ENCODE measurements at places on chromosomes 4 and X. TPM values are rescaled to one million over a fixed set of nuclear protein-coding genes. Genes with fewer than 3 reads are reported as not detected.

The PDE5A gene
- 50.1 TPM for total RNA-seq

DNA sequence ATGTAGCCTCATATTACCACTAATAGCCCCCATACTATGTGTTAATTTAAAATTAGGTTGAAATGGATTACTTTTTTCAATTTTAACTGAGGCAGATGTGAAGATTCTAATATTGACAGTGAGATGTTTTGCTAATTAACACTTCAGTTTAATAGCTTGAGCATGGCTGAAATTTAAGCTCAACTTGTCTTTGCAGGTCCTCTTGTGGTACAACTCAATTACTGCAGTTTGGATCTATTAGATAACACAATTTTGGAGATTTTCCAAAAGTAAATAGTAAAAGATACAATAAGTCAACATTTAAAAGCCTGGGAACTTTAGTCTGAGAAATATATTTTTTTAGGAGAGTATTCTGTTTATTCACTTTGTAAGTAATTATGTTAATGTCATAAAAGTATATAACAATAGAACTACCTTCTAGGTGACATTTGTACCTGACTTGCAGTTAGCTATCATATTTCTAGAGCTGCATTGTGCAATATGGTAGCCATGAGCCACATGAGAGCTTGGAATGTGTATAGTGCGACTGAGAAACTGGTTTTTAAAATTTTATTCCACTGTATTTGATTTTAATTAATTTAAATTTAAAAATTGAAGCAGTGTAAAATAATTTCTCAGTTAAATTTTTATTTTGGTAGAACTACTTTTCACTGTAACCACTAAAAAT lies 73.1 kb upstream of the FMR1 start:
- H3K36me3 ChIP-seq: no peaks in the 10 kb centered on the region
- H3K4me3 ChIP-seq: no peak overlapping the region

DNA sequence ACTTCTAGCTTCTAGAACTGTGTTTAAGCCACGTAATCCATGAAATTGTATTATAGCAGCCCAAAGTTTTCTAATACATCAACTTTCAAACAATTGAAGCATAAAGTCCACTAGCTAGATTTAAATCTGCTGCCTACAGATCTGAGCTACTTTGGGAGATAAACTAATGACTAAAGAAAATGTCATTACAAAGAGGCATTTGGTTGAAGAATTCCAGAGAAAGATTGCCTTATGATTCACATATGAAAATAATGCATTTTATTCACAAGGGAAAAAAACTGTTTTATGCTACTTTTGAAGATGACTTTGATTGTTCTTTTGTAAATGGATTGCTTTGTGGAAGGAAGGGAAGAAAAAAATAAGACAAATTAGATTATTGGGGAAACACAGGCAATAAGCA lies 124.1 kb upstream of the SLIT2 start:
- DNase-seq: no peak
- H3K36me3 ChIP-seq: no peaks in the 10 kb centered on the region
- no peaks in the 10 kb centered on the region for H3K27me3 ChIP-seq
- H3K4me3 ChIP-seq: no peak overlapping the region
- no peaks in the 10 kb centered on the region for H3K4me1 ChIP-seq

- no peak overlapping the region for H3K27ac ChIP-seq
- H3K36me3 ChIP-seq: no peaks in the 10 kb centered on the region
- no peaks in the 10 kb centered on the region for H3K4me1 ChIP-seq
Measured at GRCh38 chr4:23441530-23442069, 448.2 kb downstream of the PPARGC1A start.

- DNase-seq: no peak
- no peaks in the 10 kb centered on the region for H3K4me1 ChIP-seq
- no peaks in the 10 kb centered on the region for H3K27me3 ChIP-seq
- no peak overlapping the region for H3K27ac ChIP-seq
- H3K36me3 ChIP-seq: peaks cover 6% of the 10 kb centered on the region
- H3K4me3 ChIP-seq: no peak overlapping the region
Measured at GRCh38 chrX:119638725-119639471, 32.7 kb upstream of the NKRF start.

- no peaks in the 10 kb centered on the region for H3K27me3 ChIP-seq
- peaks cover 16% of the 10 kb centered on the region for H3K4me1 ChIP-seq
- DNase-seq: no peak
- H3K36me3 ChIP-seq: no peaks in the 10 kb centered on the region
- no peak overlapping the region for H3K4me3 ChIP-seq
- no peak overlapping the region for H3K27ac ChIP-seq
Measured at GRCh38 chrX:65587616-65588526, 53.3 kb upstream of the LAS1L start.

DNA sequence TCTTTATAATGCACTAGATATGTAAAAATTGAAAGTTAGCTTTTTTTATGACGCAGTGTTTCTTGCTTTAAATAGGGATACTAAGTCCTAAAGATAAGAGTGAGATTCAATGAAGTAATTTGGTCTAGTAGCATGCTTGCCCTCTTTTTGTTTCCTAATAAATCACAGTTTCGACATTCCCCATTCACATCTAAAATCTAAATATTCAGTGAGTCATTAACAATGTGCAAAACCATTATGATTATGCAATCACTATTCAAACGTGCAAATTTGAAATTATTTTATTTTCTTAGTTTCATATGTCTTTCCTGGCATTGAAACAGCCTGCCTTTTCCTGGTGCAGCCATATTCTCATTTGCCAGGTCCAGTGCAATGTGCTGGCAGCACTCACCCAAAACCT lies 1350.5 kb upstream of the PABPC4L start:
- H3K4me1 ChIP-seq: no peaks in the 10 kb centered on the region
- no peak for DNase-seq
- H3K36me3 ChIP-seq: no peaks in the 10 kb centered on the region
- no peak overlapping the region for H3K27ac ChIP-seq

GRCh38 chr4:122458625-122459024 lies 2.1 kb upstream of the IL2 start:
- H3K4me3 ChIP-seq: no peak overlapping the region
- no peaks in the 10 kb centered on the region for H3K27me3 ChIP-seq
- DNase-seq: peak; percentile 43
- H3K4me1 ChIP-seq: no peaks in the 10 kb centered on the region
- H3K36me3 ChIP-seq: no peaks in the 10 kb centered on the region

The RRH gene
- total RNA-seq: 0.44 TPM

DNA sequence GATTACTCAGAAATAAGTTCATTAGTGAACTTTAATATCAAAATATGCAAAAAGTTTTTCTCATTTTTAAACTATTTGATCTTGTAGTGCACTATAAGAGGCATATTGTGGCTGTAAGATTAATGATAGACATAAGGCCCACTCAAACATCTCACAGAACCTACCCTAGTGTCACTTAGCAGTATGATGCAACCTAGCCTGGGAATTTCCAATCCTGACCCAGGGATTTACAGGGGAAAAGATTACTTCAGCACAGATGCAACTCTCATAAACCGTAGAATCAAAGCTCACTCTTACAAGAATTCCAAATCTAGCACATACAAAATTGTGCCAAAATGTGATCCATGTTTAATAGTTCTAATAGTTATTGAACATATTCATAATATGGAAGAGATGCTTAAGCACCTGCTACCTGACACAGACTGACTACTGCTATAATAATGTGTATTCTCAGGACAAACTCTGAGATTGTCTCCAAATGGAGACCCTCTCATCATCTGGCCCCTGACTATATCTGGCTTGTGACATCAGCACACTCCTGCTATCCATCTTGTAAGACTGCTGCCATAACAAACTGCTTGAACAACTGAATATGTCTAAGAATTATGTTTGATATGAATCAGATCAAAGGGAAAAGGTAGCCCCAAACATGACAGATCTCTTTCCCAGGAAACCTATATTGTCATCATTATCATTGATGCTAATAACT lies 271.9 kb downstream of the PABPC4L start:
- no peak overlapping the region for H3K4me3 ChIP-seq
- H3K27ac ChIP-seq: no peak overlapping the region
- H3K4me1 ChIP-seq: no peaks in the 10 kb centered on the region
- H3K27me3 ChIP-seq: no peaks in the 10 kb centered on the region

The SHROOM2 gene
- total RNA-seq: 27.4 TPM

- H3K4me3 ChIP-seq: peak overlapping the region; percentile 52
- no peaks in the 10 kb centered on the region for H3K27me3 ChIP-seq
- H3K27ac ChIP-seq: no peak overlapping the region
- H3K36me3 ChIP-seq: no peaks in the 10 kb centered on the region
Measured at GRCh38 chr4:52657618-52658501, 1.2 kb downstream of the USP46 start.

DNA sequence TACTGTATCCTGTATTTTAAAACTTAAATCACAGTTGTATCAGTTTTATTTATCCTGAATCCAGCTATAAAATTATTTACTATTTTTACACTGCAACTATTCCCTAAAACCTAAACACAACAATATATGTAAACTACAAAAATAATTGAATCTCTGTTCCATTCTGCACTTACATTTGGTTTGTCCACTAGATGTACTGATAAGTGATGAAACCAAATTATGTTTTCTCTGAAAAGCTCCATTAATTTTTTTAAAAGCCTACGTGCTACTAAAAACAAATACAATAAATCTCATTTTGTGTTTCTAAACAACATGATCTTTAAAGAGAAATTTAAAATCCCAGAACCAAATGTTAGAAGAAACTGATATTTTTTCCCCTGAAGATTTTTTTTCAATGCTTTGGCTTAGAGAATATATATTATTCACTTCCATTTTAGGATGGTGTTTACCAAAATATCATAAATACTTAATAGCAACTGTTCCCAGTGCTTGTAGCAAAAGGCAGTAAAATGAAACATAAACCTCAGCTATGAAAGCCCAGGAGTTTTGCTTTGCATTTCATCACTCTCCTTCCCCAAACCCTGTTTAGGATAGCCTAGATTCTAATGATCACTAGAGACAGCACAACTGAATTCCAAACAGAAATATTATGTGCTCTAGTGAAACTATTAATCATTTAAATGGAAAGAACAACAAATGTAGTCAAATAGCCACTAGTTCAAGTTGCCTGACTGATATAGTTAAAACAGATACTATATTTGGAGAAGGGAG lies 19.7 kb downstream of the ANTXR2 start:
- H3K27me3 ChIP-seq: no peaks in the 10 kb centered on the region
- no peaks in the 10 kb centered on the region for H3K36me3 ChIP-seq
- no peak overlapping the region for H3K4me3 ChIP-seq

- H3K27me3 ChIP-seq: no peaks in the 10 kb centered on the region
- peaks cover 9% of the 10 kb centered on the region for H3K4me1 ChIP-seq
- no peak for DNase-seq
- H3K36me3 ChIP-seq: no peaks in the 10 kb centered on the region
- no peak overlapping the region for H3K4me3 ChIP-seq
- H3K27ac ChIP-seq: no peak overlapping the region
Measured at GRCh38 chrX:2654436-2655340, 36.4 kb upstream of the CD99 start.

The SHISA3 gene
- 0.99 TPM for total RNA-seq

GRCh38 chrX:72609313-72609712 lies 36.7 kb upstream of the HDAC8 start:
- H3K27me3 ChIP-seq: peaks cover 6% of the 10 kb centered on the region
- DNase-seq: no peak
- H3K27ac ChIP-seq: no peak overlapping the region
- H3K36me3 ChIP-seq: no peaks in the 10 kb centered on the region
- H3K4me3 ChIP-seq: no peak overlapping the region

The SH3RF1 gene
- 17.1 TPM for total RNA-seq

The ATOH1 gene
- 0.77 TPM for total RNA-seq

- H3K27ac ChIP-seq: no peak overlapping the region
- H3K4me3 ChIP-seq: no peak overlapping the region
- no peaks in the 10 kb centered on the region for H3K36me3 ChIP-seq
- no peaks in the 10 kb centered on the region for H3K27me3 ChIP-seq
Measured at GRCh38 chr4:23728971-23729370, 160.9 kb downstream of the PPARGC1A start.

GRCh38 chr4:121885115-121885514 lies 14.8 kb upstream of the BBS7 start:
- no peak for DNase-seq
- H3K4me3 ChIP-seq: no peak overlapping the region
- H3K27me3 ChIP-seq: no peaks in the 10 kb centered on the region

DNA sequence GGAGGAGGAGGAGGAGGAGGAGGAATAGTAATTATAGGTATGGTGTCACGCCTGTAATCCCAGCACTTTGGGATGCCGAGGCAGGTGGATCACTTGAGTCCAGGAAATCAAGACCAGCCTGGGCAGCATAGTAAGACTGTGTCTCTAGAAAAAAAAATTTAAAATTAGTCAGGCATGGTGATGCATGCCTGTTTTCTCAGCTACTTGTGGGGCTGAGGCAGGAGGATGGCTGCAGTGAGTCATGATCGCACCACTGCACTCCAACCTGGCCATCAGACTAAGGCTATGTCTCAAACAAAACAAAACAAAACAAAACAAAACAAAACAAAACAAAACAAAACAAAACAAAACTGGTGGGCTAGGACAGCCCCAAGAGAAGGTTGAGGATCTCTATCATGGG lies 3.0 kb downstream of the STARD8 start:
- H3K27ac ChIP-seq: no peak overlapping the region
- H3K4me3 ChIP-seq: no peak overlapping the region
- H3K27me3 ChIP-seq: peaks cover 3% of the 10 kb centered on the region
- H3K36me3 ChIP-seq: no peaks in the 10 kb centered on the region
- DNase-seq: no peak

The MAGEA2 gene
- total RNA-seq: not detected

GRCh38 chrX:51837921-51838320 lies 55.5 kb upstream of the MAGED1 start:
- no peak overlapping the region for H3K4me3 ChIP-seq
- H3K4me1 ChIP-seq: no peaks in the 10 kb centered on the region
- H3K27me3 ChIP-seq: no peaks in the 10 kb centered on the region

DNA sequence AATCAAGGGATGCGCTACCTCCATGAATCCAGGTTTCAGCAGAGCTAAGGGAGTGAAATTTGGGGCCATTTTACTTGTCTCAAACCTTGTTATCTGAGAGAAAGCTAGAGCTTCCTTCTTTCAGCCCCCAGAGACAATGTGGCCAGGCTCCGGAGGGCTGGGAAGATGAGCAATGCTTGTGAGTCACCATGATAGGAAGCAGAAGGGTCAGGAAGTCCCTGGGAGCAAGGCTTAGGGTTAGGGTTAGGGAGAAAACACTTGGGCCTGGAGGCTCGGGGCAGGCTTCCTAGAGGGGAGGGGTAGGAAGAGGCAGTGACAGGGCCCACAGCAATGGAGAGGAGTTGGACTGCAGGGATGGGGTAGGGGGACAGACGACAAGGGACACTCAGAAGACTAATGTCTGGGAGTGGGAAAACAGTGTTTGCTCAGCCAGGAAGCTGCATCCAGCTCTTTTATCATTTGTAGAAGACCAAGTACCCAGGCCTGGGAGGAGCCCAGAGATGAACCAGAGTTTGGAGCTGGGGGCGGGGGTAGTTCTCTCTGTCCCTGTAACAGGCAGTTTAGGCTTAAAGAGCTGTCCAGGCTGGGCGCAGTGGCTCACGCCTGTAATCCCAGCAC lies 16.4 kb upstream of the PORCN start:
- H3K4me1 ChIP-seq: peaks cover 11% of the 10 kb centered on the region
- no peaks in the 10 kb centered on the region for H3K36me3 ChIP-seq
- no peaks in the 10 kb centered on the region for H3K27me3 ChIP-seq
- DNase-seq: no peak

All from spinal cord (tissue), 10 donors.